ENCODE measurements at places on chromosomes 5 and 9. TPM values are rescaled to one million over a fixed set of nuclear protein-coding genes. Genes with fewer than 3 reads are reported as not detected.
A peak's percentile ranks its signal among the peaks of the same experiment; 100 is the strongest.

The FOXD4 gene
- not detected for total RNA-seq

DNA sequence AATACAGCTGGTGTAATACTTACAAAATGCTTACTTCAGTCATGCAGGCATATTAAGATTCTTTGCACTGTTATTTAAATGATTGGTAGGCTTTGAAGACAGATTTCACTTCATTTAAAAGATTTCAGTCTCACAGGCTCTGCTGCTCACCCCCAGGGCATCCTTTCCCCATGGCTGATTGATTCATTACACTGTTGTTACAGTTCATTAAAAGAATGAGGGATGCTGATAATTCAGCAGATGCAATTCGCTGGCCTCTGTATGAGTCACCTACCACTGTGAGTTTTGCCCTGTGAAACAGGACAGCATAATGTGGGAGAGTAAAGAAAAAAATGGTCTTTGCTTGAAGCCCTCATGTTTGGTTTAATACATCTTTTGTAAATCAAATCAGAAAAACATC lies 246.9 kb downstream of the CYLC2 start:
- peak; percentile 42 for DNase-seq

DNA sequence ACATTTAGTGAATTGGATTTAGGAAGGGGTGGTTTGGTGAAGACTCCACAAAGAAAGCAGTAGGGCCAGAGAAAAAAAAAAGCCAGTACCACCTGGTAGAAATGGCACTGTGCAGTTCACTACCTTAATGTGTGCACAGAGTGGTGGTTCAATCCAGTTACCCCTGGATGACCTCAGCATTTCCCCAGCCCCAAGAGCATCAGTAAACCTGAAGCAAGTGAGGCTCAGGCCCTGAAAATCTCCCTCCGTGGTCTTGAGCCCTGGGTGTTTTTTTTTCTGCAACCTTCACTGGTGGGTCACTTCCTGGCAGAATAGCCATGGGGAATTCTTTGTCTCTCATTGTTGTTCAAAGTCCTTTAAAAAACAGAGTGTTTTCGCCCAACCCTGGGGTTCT lies 202.9 kb downstream of the GADD45G start:
- DNase-seq = peak; percentile 35

GRCh38 chr9:127758843-127759242 lies 19.6 kb downstream of the SH2D3C start:
- DNase-seq = no peak

The AQP7 gene
- 0.25 TPM for total RNA-seq

GRCh38 chr5:76245590-76245989 lies 157.5 kb upstream of the IQGAP2 start:
- DNase-seq = no peak

The GPR151 gene
- not detected for total RNA-seq

The PCDHB4 gene
- total RNA-seq = 0.35 TPM

GRCh38 chr5:157047898-157048297 lies 11.0 kb downstream of the HAVCR1 start:
- DNase-seq = no peak

The CARTPT gene
- total RNA-seq = not detected

DNA sequence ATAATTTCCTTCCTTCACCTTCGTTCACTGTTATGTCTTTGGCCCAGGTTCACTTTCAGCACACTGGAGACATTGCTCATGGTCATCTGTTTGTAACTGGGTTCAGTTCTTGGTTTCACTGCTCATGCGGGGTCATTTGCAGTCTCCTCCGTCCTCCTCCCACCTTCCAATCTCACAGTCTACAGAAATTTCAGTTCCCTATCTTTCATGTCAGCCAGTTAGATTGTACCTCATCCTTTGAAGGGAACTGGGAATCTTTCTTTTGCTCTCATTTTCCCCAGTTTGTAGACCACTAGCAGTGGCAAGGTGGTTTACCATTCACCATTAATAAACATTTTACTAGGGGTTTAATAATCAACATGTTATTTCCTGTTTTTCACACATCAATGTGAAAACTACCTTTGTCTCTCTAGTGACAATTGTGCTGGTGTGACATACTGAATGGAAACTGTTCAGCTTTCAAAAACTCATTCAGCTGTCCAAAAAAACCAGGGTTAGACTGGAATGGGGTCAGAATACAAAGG lies 100.9 kb upstream of the IL6ST start:
- DNase-seq = no peak

The KCTD16 gene
- 1.1 TPM for total RNA-seq

The SOHLH1 gene
- not detected for total RNA-seq

GRCh38 chr9:86700629-86701028 lies 246.7 kb downstream of the GAS1 start:
- DNase-seq = no peak

GRCh38 chr5:140362875-140363630 lies 3.1 kb downstream of the SLC4A9 start:
- DNase-seq = no peak

GRCh38 chr5:6551287-6551954 lies 81.4 kb downstream of the NSUN2 start:
- DNase-seq = no peak

DNA sequence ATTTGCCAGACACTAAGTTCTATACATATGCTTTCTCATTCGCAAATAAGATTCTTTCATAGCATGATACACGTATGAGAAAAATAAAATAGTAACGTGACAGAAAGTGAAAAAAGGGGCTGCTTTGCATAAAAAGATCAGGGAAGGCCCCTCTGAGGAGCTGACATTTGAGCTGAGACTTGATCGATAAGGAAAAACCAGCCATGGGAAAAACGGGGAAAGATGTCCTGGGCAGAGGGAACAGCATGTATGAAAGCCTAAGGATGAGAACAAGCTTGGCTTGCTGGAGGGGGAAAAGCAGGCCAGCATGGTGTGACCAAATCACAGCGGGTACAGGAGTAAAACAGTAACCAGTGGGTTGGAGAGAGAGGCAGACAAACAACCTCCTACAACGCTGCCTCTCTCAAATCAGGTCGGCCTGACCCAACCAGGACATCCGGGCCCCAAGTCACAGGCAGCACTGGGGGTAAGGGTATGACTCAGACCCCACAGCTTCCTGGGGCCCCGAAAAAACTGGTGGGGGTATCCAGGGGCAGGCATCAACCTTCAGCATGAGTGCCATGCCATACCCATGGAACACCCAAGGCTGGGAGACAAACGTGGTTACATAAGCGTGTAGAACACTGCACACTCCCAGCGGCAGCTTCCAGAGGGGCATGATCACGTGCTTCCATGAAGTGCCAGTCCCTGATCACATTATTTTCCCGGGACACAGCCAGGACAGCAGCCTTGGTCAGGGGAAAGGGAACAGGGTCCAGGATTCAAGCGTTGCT lies 2.2 kb downstream of the TNIP1 start:
- DNase-seq = peak; percentile 94

The MYO10 gene
- total RNA-seq = 79.5 TPM
